ENCODE measurements at places on chromosomes 6 and 20.
A peak's percentile ranks its signal among the peaks of the same experiment; 100 is the strongest.

DNA sequence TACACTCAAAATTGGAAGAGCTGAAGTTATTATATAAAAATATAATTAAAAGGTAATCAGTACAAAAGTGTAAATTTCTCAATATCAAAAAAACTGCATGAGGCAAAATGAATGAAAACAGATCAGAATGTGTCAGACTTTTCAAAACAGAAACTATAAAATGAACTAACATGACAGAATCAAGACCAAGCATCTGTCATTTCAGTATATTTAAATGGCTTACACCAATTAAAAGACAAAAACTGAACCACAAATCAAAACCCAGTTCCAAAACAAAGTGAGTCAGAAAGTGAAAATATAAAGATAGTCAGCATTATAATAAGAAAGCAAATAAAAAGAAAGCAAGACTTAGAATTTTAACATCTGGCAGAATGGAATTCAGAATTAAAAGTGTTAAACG lies 289.7 kb downstream of the UBE3D start:
- no peak overlapping the region for H3K4me3 ChIP-seq
- H3K4me1 ChIP-seq, result no peaks in the 10 kb centered on the region
- H3K27ac ChIP-seq, result no peak overlapping the region
- no peaks in the 10 kb centered on the region for H3K27me3 ChIP-seq

DNA sequence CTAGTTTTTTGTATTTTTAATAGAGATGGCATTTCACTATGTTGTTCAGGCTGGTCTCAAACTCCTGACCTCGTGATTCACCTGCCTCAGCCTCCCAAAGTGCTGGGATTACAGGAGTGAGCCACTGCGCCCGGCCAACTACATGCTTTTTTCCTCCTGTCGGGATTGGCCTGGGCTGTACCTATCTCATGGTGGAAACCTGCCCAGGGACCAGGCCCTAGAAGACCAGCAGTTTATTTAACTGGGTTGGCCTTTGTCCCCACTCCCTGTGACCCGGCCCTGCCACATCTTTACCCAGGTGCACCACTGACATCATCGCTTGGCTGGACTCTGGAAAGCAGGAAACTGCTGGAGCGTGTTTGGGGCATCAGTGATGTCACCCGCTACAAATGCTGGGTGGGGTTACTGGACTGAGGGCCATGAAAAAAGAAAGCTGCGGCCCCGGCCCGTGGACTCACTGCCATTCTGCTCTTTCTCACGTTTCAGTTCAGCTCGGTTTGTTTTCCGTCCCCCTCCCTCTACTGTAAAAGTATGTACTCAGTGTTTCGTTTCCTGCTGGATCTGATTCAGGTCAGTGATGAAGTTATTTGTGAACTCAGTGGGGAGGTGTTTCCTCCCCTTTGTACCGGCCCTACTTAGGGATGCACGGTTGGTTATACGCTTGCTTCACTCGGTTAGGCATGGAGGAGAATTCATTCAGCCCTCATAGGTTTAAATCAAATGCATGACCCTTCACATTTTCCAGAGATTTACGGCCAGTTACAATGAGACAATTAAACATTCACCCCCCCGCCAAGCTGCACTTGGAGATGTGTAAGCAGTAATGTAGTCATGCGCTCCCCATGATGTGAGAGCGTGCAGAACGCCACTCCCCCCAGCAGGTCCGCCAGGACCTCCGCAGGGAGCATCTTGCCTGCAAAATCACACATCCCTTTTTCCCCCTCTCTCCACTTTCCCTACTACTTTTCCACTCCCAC lies 179.3 kb downstream of the MTHFD1L start:
- no peaks in the 10 kb centered on the region for H3K27me3 ChIP-seq
- H3K36me3 ChIP-seq, result no peaks in the 10 kb centered on the region
- DNase-seq, result peak; percentile 75
- H3K27ac ChIP-seq, result peak overlapping the region; percentile 83

DNA sequence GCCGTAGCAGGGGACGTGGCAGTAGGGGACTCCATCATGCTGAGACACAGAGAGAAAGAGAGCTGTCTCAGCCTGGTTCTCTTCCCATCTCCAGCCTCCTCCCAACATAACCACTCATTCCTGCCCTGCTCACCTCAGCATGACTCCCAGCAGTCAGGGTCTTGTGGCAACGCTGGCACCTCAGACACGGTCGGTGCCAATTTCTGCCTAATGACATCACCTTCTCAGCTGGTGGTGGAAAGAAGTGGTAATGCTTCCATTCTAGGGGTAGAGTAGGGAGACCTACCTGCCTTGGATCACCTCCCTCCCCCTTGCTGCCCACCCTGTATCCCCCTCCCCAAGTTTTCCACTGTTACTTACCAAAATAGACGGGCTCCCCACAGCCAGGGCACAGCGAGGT lies 2.5 kb downstream of the CRIP3 start:
- peaks cover 8% of the 10 kb centered on the region for H3K27me3 ChIP-seq
- no peak overlapping the region for H3K4me3 ChIP-seq

DNA sequence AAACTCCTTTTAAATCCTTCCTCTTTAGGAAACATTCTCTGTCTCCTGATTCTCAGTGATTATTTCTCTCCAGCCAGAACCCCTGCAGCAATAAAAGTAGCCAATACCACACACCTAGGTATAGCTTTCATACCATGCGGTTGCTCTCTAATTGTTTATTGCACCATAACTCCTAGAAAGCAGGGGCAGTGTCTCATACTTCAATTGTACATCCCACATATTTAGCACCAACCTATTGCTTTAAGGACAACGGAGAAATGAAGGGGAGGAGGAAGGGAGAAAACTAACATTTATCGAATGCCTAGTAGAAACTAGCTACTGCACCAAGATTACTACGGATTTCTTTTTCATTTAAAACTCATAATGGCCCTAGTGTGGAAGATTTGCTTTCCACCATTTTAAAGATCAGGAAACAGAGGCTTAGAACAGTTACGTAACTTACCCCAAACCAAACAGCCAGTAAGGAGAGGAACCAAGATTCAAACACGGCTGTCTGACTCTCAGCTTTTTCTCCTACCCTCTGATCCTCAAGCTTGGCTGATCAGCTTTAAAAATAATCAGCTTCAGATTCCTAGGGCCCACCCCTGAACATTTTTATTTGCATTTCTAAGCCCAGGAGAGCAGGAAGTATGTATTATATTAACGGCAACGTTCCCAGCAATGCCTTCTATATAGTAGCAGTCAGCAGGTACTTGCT lies 43.4 kb upstream of the ATXN1 start:
- H3K36me3 ChIP-seq, result no peaks in the 10 kb centered on the region
- no peak overlapping the region for H3K27ac ChIP-seq
- no peaks in the 10 kb centered on the region for H3K27me3 ChIP-seq
- no peak overlapping the region for H3K4me3 ChIP-seq
- DNase-seq, result no peak
- H3K4me1 ChIP-seq, result peaks cover 21% of the 10 kb centered on the region

- no peaks in the 10 kb centered on the region for H3K36me3 ChIP-seq
- peaks cover 26% of the 10 kb centered on the region for H3K27me3 ChIP-seq
- DNase-seq, result no peak
- H3K27ac ChIP-seq, result no peak overlapping the region
Observed at GRCh38 chr6:32146687-32147086, 5.1 kb downstream of the PRRT1 start.
